ENCODE measurements at places on chromosomes 5 and 9. TPM values are rescaled to one million over a fixed set of nuclear protein-coding genes. Genes with fewer than 3 reads are reported as not detected.
A peak's percentile ranks its signal among the peaks of the same experiment; 100 is the strongest.

- H3K36me3 ChIP-seq: no peaks in the 10 kb centered on the region
- H3K4me1 ChIP-seq: no peaks in the 10 kb centered on the region
- DNase-seq: no peak
- H3K27ac ChIP-seq: no peak overlapping the region
These were observed 158.2 kb upstream of the PPP2R2B start for GRCh38 chr5:147036691-147037245.

DNA sequence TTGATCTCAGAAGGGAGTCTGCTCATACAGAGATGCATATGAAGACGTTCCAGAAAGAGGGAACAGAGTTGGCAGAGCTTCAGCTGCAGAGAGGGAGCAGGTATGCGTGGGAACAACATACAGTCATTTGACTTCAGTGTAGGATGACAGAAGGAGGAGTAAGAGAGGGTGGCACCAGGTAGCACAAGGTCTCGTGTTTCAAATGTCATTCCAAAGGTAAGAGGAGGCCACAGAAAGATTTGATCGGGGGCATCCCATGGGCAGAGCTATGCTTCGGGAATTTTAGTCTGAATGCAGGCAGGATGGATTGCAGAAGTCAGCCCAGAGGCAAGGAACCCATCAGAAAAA, 367.1 kb downstream of the CDK5RAP2 start:
- no peak overlapping the region for H3K27ac ChIP-seq
- no peak for DNase-seq
- H3K4me3 ChIP-seq: no peak overlapping the region
- no peaks in the 10 kb centered on the region for H3K4me1 ChIP-seq

- H3K4me3 ChIP-seq: no peak overlapping the region
- H3K27ac ChIP-seq: no peak overlapping the region
- H3K27me3 ChIP-seq: no peaks in the 10 kb centered on the region
These were observed 84.6 kb downstream of the AOPEP start for GRCh38 chr9:94811074-94811473.

DNA sequence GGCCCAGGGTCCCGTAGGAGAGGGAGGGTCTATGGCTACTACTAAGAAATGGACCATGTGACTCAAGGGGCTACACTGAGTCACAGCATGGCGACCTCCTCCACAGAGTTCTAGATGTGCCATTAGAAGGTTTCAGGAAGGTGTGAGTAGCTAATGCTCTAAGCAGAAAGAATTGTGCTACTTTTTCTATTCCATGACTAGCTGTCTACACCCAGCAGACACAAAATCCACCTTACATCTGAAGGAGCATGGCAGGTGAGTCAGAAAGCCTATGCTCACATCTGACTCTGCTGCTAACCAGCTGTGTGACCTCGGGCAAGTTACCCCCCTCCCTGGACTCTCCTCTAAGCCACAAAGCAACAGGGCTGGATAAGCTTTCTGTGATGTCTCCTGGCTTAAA, 14.4 kb upstream of the MEIKIN start:
- DNase-seq: no peak
- H3K4me1 ChIP-seq: no peaks in the 10 kb centered on the region

DNA sequence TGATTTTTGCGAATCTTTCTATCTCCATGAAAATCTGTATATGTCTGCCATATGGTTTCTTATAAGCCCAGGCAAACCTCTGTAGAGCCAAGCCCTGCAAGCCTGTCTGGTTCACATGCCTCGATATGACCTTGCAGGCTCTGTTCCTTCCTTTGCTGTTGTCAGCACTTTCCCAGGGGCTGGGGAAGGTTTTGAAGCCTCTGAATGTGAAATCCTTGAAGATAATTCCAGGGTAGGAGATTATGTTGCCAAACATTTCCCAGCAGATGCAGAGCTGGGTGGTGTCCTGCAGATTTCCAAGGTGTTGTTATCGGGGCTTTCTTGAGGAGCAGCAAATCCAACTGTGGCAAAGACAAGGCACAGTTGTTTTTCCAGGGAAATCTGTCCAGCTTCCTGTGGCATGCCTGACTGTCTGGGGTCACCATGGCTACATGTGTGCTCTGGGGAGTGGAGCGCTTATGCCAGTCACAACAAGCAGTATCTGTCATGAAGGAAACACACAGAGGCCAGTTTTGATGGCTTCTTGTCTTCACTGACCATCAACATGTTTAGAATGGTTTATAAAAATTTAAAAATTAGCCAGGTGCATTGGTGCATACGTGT, 60.7 kb upstream of the RPS23 start:
- no peak overlapping the region for H3K4me3 ChIP-seq
- H3K27me3 ChIP-seq: no peaks in the 10 kb centered on the region
- H3K27ac ChIP-seq: no peak overlapping the region
- H3K4me1 ChIP-seq: no peaks in the 10 kb centered on the region

Gene SOX30
- total RNA-seq: not detected

DNA sequence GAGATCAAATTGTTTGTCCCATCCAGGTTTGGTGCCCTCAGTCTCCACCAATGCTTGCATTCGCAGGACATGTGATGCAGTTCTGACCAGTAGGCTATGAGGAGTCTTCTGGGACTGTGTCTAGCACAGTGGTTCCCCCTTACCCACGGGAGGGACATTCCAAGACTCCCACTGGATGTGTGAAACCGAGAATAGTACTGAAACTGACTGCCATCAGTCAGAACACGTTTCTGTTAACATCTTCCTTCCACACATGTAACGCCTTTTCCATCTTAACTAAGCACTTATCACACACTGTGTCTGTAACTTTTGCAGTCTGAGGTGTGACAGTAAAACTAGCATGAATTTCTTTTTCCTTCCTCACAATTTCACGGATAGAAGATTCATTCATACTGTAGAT, 74.7 kb downstream of the PTTG1 start:
- H3K27ac ChIP-seq: no peak overlapping the region
- H3K4me1 ChIP-seq: no peaks in the 10 kb centered on the region
- no peaks in the 10 kb centered on the region for H3K27me3 ChIP-seq
- no peak overlapping the region for H3K4me3 ChIP-seq

DNA sequence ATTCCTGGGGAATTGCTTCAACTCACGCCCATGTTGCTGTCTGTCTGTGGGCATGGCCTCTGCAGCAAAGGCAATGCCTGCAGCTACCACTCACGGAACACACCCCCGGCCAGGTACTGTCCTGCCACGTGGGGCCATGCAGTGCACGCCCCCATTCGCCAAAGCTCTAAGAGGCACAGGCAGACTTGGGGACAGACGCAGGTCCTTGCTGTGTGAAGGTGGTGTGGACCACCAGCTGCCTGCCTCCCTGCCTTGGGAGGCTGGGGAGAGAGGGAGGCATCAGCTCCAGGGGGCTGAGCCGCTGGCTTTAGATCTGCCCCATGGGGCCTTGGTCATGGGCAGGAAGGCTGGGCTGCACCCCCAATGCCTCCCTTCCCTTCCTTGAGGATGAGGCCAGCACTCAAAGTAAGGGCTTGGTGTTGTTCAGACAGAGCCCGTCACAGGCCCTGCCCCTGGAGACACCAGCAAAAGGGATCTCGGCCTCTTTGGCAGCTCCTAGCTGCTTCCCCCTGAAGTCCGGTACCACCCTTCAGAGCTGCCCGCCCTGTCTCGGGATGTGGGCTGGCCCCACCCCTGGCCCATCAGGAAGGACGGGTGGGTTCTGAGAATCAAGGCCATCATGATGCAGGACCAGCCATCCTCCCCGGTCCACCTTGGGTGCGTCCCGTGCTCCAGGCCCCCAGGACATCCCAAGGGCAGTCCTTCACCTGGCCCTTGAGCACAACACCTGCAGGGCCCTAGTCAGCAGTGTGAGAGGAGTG, 2.3 kb downstream of the GRIN1 start:
- peaks cover 6% of the 10 kb centered on the region for H3K27me3 ChIP-seq
- no peaks in the 10 kb centered on the region for H3K36me3 ChIP-seq
- no peak overlapping the region for H3K27ac ChIP-seq
- H3K4me3 ChIP-seq: no peak overlapping the region
- no peak for DNase-seq

DNA sequence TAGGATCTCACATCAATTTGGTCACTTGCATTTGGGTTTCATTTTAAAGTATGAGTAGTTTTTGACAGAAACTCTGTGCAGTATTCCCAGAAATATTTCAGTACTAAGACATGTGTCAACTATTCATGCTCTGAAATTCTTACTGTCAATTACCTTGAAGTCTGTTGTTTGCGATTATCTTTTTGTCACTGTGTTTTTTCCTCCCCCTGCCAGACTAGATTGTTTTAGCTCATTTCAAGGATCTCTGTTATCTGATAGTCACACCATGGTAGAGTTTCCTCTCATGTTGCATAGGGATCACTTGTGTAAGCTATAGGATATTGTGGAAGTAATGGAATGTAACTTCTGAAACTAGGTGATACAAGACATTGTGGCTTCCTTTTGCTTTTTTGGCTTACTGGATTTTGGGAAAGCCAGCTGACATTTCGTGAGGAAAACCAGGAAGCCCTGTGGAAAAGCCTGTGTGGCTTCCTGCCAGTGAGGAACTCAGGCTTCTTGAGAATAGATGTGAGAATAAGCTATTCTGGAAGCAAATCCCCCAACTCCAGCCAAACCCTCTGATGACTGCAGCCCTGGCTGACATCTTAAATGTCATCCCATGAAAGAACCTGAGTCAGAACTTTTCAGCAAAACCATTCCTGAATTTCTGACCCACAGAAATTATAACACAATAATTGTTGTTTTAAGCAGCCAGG, 122.2 kb downstream of the FGF10 start:
- H3K4me1 ChIP-seq: no peaks in the 10 kb centered on the region
- no peak overlapping the region for H3K27ac ChIP-seq
- no peak for DNase-seq
- H3K27me3 ChIP-seq: no peaks in the 10 kb centered on the region
- no peak overlapping the region for H3K4me3 ChIP-seq
- H3K36me3 ChIP-seq: no peaks in the 10 kb centered on the region

DNA sequence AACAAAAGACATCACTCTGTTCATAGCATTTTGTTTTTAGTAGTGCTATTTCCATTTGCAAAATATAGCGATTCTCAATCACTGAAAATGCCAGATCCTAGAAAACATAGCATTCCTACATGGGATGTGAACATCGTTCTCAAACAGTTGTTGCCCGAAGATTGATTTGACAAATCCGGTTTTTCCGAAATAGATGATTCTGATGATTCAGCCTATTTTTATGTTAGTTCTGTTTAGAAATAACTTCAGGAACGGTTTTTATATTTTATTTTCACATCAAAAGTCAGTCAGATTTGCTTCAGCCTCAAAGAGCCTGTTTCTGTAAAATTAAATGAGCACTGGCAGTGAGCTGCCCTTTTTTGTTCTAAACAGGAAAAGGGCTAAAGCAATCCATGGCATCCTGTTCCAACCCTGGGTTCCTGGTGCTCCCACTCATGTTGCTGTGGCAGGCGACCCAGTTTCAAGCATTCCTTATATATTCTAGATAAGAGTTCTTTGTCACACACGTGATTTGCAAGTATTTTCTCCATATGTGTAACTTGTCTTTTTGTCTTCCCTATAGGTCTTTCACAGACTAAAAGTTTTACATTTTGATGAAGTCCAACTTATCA, 14.2 kb upstream of the PSIP1 start:
- no peak for DNase-seq
- H3K4me1 ChIP-seq: no peaks in the 10 kb centered on the region
- H3K27ac ChIP-seq: no peak overlapping the region
- no peak overlapping the region for H3K4me3 ChIP-seq

Gene MCTP1
- 57.8 TPM for total RNA-seq

GRCh38 chr5:96427824-96428223, 5.2 kb downstream of the PCSK1 start:
- H3K4me3 ChIP-seq: no peak overlapping the region
- no peaks in the 10 kb centered on the region for H3K4me1 ChIP-seq
- H3K36me3 ChIP-seq: no peaks in the 10 kb centered on the region

- H3K4me1 ChIP-seq: no peaks in the 10 kb centered on the region
- H3K27ac ChIP-seq: no peak overlapping the region
- H3K36me3 ChIP-seq: no peaks in the 10 kb centered on the region
- DNase-seq: no peak
- H3K4me3 ChIP-seq: no peak overlapping the region
These were observed 349.2 kb downstream of the GADD45G start for GRCh38 chr9:89953824-89954615.

Gene DDX4
- not detected for total RNA-seq

GRCh38 chr9:69001921-69002320, 12.0 kb downstream of the PRKACG start:
- no peaks in the 10 kb centered on the region for H3K36me3 ChIP-seq
- no peak overlapping the region for H3K4me3 ChIP-seq
- DNase-seq: no peak
- H3K27ac ChIP-seq: no peak overlapping the region

Gene HTR1A
- total RNA-seq: not detected

DNA sequence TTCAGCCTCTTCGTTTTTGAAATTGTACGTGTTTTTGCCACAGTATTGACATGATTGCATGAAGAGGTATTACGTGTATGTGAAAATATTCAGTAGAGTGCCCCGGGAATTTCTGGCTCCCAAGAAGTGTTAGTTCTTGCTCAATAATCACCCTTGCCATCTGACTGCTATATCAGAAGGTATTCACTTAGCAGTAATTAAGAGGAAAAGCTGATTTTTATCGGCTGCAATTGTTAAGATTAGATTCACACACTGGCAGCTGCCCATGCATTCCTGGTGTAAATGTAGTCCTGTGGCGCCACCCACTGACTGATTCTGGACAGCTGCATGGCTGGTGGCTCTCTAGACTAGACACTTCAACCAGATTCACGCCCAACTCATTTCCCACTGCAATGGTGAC, 440.1 kb upstream of the ADAMTS16 start:
- peak; percentile 78 for DNase-seq
- no peak overlapping the region for H3K4me3 ChIP-seq

GRCh38 chr9:100186356-100186755, 87.3 kb downstream of the INVS start:
- H3K27ac ChIP-seq: no peak overlapping the region
- no peaks in the 10 kb centered on the region for H3K4me1 ChIP-seq
- no peaks in the 10 kb centered on the region for H3K36me3 ChIP-seq
- H3K27me3 ChIP-seq: no peaks in the 10 kb centered on the region
- no peak for DNase-seq

DNA sequence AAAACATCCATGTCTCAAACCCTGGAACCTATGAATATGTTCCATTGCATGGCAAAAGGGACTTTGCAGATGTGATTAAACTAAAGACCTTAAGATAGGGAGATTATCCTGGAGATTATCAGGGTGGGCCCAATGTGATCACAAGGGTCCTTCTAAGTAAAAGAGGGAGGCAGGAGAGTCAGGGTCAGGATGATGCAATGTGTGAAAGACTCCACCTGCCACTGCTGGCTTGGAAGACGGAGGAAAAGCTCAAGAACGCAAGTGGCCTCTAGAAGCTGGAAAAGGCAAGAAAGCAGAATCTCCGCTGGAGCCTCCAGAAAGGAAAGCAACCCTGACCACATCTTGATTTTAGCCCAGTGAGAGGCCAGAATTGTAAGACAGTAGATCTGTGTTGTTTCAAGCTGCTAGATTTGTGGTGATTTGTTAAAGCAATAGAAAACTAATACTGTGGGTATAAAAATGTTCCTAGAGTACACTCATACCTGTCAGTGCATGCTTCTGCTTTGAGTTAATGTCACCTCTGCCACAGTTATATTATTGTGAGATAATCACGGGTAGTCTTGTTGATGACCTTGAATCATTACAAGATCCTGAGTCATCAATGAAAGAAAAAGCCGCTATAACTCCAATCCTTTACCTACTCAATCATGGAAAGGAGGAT, 93.5 kb upstream of the TNPO1 start:
- H3K36me3 ChIP-seq: no peaks in the 10 kb centered on the region
- no peaks in the 10 kb centered on the region for H3K27me3 ChIP-seq
- H3K27ac ChIP-seq: no peak overlapping the region
- H3K4me3 ChIP-seq: no peak overlapping the region
